G401 (cell line): ENCODE measurements at places on chromosomes 13 and 19. TPM values are rescaled to one million over a fixed set of nuclear protein-coding genes. Genes with fewer than 3 reads are reported as not detected.

ZNF835 gene
- total RNA-seq = 0.37 TPM in 1 of 2 replicates, not detected in the other

- no peak for DNase-seq
These were observed 103.4 kb downstream of the LHFPL6 start for GRCh38 chr13:39499604-39500003.

GRCh38 chr19:2345794-2346663 is 14.0 kb upstream of the TMPRSS9 start:
- DNase-seq = no peak

GRCh38 chr13:37816276-37816675 is 53.3 kb downstream of the TRPC4 start:
- no peak for DNase-seq

- peak; percentile 24 for DNase-seq
These were observed 371.9 kb downstream of the KCNRG start for GRCh38 chr13:50387051-50387581.

- DNase-seq = peak; percentile 26
These were observed 16.4 kb upstream of the CYP2B6 start for GRCh38 chr19:40974633-40975037.

GRCh38 chr13:33127009-33127551 is 110.9 kb downstream of the KL start:
- no peak for DNase-seq
